Right atrium auricular region (tissue), 2 donors: ENCODE measurements at places on chromosomes 4 and X. TPM values are rescaled to one million over a fixed set of nuclear protein-coding genes. Genes with fewer than 3 reads are reported as not detected.

- no peak for DNase-seq
These were observed 70.5 kb downstream of the HADH start for GRCh38 chr4:108060164-108060563.

GRCh38 chr4:13522282-13523104 is 21.8 kb downstream of the NKX3-2 start:
- no peak for DNase-seq

- no peak for DNase-seq
These were observed 187.2 kb downstream of the SHOX start for GRCh38 chrX:817759-818300.

GRCh38 chr4:123343400-123344041 is 53.1 kb upstream of the SPRY1 start:
- DNase-seq = no peak

- no peak for DNase-seq
These were observed 617 bp upstream of the GPR34 start for GRCh38 chrX:41688156-41688555.

DNA sequence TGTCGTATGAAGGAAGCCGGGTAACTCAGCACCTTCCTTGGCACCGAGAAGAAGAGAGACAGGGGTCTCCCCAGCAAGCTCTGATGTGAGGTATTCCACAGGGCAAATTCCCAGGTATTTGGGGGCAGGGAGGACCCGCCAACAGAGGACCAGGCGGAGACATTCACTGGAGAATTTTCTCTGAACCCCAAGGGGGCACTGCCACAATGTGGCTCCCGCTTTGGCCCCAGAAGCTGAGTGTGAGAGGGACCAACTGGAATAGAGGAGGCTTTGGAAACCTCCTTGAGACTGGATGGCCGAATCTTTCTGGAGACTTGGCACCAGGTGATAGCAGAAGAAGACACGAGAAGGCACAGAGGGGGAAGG is 735 bp upstream of the GABRE start:
- DNase-seq = no peak

DNA sequence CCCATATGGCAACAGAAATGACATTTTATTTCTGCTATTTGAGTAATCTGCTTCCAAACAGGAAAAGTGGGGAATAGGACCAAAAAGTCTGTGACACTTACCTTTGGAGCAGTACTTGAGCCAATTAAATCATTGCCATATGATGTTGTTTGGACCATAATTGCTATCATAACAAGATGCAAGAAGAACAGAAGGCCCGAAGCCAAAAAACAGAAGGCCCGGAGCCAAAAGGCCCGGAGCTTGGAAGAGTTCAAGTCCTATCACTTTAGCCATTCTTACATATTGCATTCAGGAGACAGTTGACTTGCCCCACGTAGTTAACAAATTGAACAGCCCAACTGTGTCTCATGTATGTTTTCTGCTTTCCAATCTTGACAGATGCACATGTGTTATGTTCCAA is 285.6 kb downstream of the ARHGAP24 start:
- DNase-seq = no peak

DNA sequence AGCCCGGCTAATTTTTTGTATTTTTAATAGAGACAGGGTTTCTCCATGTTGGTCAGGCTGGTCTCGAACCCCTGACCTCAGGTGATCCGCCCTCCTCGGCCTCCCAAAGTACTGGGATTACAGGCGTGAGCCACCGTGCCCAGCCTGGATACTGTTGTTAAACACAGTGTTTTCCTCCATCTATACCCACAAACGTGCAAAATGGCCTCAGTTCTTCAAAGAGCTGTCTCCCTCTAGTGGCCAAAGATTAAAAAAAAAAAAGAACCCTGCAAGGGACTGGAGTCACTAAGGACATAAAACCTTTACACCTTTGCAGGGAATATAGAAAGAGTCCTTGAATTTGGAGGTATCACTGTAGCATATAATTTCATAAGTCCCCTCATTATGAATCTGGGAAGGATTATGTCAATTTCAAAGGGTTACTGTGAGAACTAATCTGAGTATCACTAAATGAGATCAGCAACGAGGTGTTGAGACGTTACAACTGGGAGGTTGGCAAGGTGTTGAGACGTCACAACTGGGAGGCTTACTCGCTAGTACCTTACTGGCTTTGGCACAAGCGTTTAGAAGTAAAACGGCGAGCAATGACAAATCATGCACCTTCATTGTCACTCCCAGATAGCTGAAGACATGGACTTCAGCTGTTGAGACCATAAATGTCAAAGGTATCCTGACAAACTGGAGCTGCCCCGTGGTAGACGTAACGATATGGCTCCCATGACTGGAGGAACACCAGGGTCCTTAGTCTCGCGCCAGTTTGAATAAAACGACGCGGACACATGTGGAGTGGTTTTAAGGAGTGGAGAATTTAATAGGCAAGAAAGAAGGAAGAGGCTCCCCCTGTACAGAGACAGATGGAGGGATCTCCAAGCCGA is 33.4 kb upstream of the ENPP6 start:
- DNase-seq = no peak

GRCh38 chr4:98468709-98469108 is 189.7 kb downstream of the TSPAN5 start:
- DNase-seq = no peak

DNA sequence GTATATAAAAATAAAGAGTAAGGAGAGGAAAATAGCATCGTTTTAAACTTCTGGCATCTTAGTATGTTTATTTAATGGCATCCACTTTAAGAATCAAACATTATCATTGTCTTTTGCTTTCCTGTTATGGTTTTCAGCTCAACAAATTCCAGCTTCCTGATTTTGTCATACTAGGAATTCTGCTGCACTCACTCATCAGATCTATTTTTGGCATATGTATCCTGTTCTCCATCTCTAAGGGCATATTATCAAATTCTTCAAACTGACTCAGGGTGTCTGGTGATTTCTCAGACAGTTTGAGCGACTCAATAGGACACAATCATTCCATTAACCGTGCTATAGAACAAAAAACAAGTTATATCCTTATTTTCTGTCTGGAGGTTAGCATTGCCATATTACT is 248.5 kb upstream of the DIAPH2 start:
- no peak for DNase-seq

The CCKAR gene
- not detected for total RNA-seq

The ELOVL6 gene
- 1.1 TPM for total RNA-seq

The RAB33A gene
- total RNA-seq = 13.4 TPM

The USP51 gene
- 2.2 TPM for total RNA-seq
